ENCODE measurements at places on chromosomes 13 and 19.

DNA sequence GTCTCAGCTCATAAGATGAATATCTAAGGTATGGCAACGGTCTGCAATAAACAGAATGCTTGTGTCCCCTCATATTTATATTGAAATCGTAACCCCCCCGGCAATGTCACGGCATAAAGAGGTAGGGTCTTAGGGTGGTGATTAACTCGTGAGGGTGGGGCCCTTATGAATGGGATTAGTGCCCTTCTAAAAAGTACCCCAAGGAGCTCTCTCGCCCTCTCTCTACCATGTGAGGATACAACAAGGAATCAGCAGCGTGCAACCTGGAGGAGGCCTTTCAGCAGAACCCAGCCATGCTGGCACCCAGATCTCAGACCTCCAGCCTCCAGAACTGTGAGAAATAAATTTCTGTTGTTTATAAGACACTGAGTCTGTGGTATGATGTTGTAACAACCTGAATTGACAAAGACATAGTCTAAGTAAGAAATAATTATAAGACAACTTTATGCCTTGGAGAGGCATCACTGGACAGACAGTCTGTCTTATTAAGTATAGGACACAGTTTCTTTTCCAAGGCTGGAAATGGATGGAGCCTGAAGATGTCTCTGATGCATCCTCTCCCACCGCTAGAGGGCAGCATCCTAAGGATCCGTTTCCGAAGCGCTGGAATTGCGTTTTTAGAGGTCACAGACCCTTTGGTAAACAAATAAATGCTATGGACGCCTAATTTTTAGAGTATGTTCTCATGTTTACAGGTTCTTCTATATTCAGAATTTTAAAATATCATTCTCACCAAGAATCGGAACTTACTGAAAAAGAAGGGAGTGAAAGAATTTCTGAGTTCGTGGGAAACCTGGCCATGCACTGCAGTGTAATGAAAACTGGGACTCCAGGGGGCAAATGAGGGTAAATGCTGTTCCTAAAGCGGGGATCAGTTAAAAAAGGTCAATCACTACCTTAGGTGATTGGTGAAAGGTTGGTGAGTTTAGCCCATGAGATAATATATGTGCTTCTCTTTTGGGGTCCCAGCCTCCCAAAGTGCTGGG is 13.3 kb upstream of the LEUTX start:
- DNase-seq, result peak; percentile 48

DNA sequence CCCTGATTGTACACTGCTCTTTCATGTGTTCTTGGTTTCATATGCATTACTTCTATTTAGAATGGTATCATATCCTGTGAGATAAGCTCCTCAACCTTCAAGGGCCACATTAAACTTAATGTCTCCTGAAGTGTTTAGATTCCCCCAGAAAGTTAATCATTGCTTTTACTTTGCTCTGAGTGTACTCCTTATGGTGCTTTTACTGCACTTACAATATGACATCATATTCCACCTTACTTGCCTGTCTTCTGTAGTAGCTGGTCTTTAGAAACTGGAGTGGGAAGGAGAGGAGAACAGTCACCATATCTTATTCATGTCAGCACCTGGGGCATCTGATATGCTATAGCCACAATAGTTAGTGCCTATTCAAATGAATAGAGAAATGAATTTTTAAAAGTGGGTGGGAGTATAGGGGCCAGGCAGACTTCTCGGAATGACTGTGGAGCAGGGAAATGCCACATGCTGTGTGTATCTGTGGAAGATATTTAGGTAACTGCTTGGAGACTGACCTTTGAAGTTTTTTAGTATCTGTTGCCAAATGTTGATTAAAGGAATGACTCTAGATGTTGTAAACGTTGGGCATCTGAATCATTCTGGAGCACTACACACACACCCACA is 40.2 kb downstream of the SLAIN1 start:
- no peak for DNase-seq

DNA sequence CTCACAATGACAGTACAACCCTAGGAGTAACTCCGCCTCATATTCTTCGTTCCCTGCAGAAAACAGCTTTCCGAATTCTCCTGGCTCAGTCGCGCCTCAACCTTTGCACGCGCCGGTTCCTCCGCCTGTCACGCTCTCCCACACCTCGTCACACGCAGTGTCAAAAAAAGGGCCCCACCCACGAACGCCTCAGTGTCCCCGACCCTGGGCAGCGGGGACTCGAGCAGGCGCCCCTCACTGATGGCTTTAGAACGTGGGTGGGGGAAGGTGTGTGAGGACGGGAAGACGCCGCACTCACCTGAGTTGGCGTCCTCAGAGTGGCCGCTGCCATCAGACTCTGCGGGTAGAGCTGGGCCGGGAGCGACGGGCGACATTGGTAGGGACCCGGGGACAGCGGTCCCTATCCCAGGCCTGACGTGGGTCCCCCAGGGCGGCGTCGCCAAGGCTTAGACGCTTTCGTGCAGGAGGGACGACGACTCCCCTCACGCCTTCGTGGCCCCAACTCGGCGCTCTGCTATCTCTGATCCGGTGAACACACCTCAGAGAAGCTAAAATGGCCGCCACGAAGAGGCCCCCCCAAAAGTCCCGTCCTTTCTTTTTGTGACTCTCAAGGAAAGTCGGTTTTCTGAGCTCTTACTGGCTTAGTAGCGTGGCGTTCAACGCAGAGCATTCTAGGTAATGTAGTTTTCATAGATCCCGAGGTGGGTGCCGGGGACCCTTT is at the start of gene ZNF154:
ZNF154 (minus strand) TSS at position 564 of the 721 bp plus-strand sequence; CDS start at position 331, 233 bp downstream.
- DNase-seq, result peak; percentile 50

GRCh38 chr19:52190487-52191293 is 838 bp downstream of the PPP2R1A start:
- no peak for DNase-seq

DNA sequence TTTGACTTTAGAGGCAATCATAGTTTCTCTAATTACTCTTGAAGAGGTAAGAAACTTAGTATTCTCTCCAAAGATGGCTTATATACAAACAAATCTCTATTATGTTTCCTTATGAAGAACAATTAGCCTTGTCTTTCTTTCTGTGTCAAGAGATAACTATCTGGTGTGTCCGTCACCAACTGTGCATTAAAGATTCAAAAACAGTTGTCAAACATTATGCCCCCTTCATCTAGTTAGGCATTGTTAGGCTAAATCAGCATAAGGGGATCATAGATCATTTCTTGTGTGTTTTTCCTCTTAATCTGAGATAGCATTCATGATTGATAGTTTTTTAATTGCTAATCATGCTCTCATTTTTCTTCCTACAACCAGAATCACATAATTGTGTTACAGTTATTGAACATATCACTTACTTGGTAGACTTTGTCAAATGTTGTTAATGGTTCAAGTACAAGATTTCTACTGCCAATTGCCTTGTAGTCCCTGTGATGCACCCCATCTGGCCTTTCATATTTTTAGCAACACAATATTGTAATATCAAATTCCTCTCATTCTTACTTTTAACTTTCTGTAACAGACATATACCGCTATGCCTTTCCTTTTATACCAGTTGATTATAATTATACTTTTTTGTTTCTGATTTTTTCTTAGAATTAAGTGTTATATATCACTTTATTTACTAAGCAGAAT is 612.7 kb downstream of the SLITRK6 start:
- DNase-seq, result no peak

DNA sequence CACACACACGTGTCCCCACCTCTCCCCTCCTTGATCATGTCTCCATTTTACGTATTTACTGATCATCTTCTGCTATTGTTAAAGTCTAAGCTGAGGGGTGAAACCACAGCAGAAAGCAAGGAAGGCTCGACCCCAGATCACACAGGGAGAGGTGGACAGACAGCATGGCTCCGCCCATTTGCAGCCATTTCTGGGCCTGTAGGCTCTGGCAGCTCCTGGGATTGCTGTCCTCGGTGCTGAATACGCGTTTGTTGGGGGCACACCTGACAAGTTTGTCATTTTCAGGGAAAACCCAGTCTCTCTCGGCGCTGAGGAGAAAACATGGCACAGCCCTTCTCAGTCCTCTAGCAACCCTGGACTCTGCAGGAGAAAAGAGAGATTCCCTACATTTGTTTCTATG is 8.0 kb downstream of the TMEM86B start:
- no peak for DNase-seq

GRCh38 chr13:35887115-35887666 is 244.0 kb downstream of the DCLK1 start:
- DNase-seq, result no peak

DNA sequence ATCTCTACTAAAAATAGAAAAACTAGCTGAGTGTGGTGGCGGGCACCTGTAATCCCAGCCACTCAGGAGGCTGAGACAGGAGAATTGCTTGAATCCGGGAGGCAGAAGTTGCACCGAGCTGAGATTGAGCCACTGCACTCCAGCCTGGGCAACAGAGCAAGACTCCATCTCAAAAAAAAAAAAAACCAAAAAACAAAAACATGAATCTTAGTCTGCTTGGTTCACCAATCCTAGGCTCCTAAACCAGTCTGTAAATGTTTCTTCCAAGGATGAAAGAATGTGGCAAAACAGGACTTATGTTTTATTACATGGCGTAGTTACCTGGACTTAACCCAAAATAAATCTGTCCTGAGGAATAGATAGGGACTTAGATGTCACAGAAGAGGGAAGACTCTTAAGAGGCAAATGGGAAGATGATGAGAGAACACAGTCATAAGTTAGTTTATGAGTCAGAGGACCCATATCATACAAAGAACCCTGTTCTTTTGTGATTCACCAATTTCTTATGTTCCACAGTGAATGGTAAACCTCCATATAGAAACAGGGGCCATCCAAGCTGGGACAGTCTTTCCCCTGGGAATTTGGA is 6.9 kb upstream of the FBXL3 start:
- no peak for DNase-seq

DNA sequence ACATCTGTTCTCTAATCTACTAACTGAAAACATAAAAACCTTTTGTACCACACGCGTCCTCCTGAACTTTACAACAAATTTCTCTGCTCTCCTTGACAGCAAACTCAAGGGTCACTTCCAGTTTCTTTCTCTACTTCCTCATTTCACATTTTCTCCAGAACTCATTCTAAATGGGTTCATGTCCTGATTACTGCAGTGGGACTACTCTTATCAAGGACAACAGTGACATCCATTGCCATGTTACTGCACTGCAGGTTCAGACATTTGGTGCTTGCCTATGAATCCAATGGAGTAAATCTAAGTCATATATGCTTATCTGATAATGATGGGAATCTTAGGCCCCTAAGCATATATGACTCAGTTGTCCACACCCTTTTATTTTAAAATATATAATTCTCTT is 35.3 kb downstream of the FPR3 start:
- DNase-seq, result no peak

DNA sequence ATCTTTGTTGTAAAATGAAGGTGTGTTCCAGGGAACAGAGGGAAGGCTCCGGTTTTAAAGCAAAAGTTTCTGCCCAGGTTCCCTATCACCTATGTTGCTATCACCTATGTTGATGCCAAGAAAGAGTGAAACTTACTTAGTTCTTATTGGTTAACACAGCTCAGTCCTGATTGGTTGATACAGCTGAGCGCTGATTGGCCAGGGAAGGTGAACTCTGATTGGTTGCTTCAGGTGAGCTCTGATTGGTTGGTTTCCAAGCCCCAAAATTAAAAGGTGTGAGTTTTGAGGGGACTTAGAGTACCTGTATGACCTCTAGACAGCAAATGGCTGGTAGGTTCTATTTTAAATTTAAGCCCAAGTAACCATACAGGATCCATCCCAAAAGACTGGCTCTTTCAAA is 42.2 kb downstream of the FPR3 start:
- DNase-seq, result no peak

GRCh38 chr19:41711376-41712261 is 3.2 kb downstream of the CEACAM5 start:
- no peak for DNase-seq

DNA sequence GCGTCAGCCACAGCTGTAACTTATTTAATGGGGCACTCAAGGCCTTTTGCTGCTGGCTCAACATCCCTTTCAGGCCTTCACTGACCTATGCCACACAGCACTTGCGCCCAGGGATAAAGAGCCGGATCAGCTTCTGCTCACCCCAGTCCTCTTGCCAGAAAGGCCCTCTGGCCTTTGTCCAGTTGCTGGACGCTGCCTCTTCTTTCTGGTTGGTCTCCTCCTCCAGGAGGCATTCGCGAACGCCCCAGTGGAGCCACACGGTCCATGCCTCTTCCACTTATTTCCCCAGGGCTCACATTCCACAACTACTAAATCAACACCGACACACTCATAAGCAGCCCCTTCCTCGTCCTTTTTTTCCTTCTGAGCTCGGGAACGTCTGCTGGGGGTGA is 3.7 kb upstream of the ZNF329 start:
- DNase-seq, result no peak

DNA sequence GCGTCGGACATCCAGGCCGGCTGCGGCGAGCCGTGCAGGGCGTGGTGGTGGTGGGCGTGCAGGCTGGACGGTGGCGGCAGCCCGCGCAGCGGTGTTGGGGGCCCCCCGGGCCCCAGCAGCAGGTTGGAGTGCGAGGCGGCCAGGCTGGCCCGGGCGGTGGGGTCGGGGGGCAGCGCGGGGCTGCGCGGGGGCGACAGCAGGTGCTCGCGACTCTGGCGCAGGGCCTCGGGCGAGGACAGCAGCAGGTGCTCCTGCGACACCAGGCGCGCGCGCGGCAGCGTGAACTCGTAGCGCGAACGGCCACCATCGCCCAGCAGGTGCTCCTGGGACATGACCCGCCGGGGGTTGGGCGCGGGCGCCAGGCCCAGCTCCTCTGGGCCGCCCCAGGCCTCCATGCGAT is 9.8 kb downstream of the SHISA7 start:
- DNase-seq, result no peak

GRCh38 chr13:44899967-44900366 is 89.3 kb downstream of the NUFIP1 start:
- no peak for DNase-seq

GRCh38 chr13:33751151-33751550 is 66.8 kb upstream of the RFC3 start:
- DNase-seq, result no peak

DNA sequence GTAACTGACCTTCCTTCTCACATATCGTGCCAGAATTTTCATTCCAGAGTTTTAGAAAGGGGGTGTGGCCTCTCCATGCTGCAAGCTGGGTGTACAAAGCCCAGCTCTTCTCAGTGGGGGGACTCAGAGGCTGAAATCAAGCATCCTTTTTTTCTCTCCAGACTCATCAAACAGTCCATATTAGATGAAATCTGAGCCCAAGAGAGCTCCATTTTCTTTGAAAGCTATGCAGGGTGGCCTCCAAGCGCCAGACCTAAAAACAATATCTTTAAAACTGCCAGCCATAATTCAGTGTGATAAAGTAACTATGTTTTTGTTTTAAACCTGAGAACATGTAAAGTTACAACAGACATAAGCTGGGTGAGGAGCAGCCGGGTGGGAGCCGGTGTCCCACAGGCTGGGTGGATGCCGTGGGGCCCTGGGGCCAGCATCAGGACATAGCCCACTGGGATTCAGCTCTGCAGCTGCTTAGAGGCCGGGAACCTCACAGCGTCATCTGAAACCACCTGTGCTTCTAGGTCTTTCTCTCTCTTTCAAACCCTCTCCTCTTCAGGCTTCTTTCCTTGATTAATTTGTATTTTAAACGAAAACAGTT is 249.2 kb downstream of the ZNF536 start:
- DNase-seq, result no peak

All from activated naive CD4-positive, alpha-beta T cell treated with anti-CD3 and anti-CD28 coated beads, Interleukin-2, amount 10 ng/mL, durations not matched to agents 7 days and 5 days (primary cell).